ENCODE measurements at places on chromosomes 2 and 18. TPM values are rescaled to one million over a fixed set of nuclear protein-coding genes. Genes with fewer than 3 reads are reported as not detected.

WDR54 gene
- total RNA-seq, result 16.2 TPM

DNA sequence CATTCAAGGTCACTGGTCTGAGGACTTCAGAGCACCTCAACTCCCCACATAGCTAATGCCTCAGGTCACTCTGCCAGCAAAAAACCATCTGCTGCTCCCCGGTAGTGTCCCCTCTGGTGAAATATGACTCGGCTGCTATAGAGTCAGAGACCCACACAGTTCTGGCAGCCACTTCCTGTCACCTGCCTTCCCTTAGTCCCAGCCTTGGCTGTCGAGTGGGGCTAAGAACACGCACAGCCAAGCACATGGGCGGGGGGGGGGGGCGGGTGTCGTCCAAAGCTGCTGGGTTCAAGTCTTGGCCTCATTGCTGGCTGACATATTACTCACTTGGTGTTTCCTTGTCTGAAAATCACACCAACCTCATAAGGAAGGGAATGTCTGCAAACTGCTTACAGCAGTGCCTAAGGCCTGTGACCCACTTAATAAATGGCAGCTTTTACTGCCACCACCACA is 37.5 kb downstream of the POLR1A start:
- DNase-seq, result no peak

AOX1 gene
- 48.5 TPM for total RNA-seq

HOXD10 gene
- 1.9 TPM for total RNA-seq

DNA sequence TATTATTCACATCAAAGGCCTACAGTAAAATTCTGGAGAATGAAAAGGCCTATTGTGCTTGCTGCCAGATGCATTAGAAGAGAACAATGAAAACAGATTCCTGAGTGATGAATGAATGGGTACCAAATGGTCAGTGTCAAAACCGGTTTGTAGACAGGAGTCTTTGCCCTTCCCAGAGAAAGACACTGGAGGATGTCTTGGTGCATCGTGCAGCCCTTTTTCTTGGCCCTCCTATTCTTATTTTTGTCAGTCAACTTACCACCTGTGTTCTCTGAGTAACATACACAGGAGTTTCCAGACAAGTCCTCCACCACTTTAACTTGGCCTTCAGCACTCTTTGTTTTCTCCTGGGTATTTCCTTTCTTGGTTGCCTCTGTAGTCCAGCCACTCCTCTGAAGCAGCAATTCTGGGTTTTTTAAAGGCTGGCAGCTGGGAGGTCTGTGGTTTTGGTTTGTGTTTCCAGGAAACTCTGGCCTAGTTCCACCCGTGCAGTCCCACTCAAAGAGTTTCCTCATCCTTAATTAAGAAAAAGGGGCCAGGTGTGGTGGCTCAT is 29.4 kb downstream of the PSTPIP2 start:
- no peak for DNase-seq

STPG4 gene
- not detected for total RNA-seq

DNA sequence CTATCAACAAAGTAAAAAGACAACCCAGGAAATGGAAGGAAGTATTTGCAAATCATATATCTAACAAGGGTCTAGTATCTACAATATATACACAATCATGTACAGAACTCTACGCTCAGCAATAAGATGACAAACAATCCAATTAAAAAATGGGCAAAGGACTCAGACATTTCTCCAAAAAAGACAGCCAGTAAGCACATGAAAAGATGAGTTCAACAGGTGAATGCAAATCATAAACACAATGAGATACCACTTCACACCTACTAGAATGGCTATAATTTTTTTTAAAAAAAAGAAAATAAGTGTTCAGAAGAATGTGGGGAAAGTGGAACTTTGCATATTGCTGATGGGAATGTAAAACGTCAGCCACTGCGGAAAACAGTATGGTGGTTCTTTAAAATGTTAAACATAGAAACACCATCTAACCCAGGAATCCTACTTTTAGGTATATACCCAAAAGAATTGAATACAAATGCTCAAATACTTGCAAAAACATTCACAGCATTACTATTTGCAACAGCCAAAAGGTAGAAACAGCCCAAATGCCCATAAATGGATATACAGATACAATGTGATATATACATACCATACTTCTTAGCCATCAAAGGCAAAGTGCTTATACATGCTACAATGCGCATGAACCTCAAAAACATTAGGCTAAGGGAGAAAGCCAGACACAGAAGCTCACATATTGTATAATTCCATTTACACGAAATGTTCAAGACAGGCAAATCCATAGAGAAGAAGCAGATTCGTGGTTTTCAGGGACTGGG is 121.2 kb downstream of the CABYR start:
- no peak for DNase-seq

- DNase-seq, result no peak
Measured at GRCh38 chr18:25535495-25535894, 183.5 kb upstream of the ZNF521 start.

DNA sequence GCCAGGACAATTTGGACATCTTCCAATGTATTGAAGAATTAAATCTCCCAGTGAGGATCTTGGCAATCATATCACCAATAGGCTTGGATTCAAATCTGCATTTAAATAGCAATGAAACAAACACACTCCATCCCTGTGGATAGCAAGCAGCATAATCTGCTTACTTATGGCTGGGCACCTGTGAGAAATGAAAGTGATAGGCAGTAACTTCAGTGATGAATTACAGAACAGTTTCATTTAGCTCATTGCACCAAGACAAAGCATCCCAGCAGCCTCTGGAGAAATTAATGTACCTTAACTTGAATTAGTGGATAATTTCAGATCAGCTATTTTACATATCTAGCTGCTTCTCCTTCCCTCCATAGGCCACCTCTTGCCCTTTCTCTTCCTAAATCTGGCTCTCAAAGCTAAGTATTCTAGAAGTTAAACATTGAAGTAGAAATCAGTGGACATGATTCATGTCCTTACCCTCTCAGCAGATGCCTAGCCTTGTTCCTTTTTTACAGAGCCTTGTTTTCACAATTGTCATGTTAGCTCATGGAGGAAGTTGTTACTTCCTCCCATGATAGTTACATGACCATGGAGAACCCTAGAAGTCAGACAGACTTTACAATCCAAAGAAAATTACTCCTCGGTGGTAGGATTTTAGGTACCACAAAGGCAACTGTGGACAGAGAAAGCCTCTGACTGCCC is 88.5 kb upstream of the TACR1 start:
- no peak for DNase-seq

DNA sequence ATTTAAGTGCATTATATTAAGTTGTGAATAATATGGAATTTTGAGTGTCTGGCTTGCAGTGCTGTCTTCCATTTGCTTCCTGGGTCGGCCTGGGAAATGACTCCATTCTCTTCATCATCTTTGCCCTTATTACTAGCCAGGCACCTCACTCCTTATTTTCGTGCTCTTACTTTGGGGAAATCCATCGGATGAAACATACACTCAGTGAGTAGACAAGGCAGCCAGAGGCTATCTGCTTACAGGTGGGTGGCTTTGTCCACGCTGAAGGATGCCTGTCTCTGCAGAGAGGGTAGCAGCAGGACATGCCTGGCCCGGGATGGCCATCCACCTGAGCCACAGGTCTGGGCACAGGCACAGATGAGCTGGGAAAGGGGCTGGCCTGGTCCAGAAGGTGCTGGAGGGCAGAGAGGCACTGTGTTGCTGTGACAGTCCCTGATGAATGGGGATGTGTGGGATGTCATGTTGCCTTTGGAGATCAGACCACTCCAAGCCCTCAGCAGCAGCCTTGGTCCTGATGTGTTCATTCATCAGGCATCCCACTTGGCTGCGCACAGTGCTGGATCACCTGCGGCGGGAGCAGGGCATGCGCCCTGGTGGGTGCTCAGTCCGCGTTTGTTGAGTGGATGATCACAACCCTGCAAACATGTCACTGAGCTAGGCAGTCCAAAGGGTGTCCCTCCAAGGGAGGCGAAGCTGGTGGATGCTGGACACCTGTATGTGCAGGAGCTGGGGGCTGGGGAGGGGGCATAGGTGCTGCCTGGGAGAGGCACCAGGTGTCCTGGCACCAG is 236.0 kb downstream of the LDLRAD4 start:
- no peak for DNase-seq

DNA sequence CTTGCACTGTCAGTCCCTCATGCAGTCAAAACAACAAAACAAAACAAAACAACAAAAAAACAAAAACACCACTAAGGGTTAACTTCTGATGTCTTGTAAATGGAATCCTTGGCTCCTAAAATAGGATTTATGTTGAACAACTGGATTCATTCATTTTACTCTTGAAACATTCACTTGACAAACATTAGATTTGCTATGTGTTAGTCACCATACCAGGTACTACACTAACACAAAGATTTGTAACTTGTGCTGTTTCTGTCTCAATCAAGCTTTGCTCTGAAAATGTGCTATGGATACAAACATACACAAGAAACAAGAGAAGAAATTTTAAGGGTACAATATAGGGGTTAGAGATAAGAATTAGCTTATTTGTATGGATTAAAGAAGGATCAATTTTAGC is 812.8 kb downstream of the LRP1B start:
- no peak for DNase-seq

DNA sequence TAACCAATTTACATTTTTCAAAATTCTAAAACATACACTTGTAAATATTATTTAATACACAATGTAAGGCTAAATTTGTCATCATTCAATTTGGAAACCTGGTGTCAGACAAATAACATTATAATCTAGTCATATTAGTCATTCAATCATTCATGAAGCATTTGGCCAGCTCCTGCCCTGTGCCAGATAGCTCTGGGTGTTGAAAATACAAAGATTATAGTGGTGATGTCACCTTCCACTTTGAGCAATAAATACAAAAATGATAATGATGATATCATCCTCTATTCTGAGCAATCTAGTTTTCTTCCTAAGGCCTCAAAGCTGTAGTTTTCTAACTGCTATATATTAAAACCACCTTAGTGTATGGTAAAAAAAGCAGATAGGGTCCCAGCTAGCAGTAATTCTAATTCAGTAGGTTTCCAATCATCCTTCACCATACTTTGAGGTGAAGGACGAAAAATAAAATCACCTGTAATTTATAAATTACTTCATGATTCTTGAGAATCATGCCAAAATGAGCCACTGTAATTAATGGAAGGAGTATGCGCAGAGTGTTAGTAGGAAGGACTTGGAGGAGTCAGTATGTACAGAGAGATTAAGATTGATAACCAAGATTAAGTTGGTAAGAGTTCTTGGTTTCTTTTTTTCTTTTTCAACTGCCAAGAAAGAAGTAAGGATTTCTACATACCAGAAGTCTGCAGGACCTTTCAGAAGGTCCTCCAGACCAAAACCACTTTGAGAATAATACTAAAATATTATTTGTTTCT is 23.2 kb downstream of the MEMO1 start:
- no peak for DNase-seq

LIMS4 gene
- 2.4 TPM for total RNA-seq

DNA sequence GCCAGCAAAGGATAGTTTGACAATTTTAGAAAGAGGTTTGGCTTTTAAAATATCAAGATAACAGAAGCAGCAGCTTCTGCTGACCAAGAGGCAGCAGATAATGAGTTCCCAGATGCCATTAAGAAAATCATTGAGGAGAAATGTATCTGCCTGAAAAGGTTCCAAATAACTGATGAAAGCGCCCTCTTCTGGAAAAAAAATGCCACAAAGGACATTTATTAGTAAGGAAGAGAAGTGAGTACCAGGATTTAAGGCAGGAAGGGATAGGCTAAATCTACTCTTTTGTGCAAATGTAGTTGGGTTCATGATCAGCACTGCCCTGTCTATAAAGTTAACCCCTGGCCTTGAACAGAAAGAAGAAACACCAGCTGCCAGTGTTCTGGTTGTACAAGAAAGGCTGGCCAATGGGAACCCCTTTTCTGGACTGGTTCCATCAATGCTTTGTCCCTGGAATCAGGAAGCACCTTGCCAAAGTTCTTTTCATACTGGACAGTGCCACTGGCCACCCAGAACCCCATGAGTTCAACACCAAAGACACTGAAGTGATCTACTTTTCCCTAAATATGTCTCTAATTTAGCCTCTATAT is 40.6 kb downstream of the DHX57 start:
- DNase-seq, result no peak

DNA sequence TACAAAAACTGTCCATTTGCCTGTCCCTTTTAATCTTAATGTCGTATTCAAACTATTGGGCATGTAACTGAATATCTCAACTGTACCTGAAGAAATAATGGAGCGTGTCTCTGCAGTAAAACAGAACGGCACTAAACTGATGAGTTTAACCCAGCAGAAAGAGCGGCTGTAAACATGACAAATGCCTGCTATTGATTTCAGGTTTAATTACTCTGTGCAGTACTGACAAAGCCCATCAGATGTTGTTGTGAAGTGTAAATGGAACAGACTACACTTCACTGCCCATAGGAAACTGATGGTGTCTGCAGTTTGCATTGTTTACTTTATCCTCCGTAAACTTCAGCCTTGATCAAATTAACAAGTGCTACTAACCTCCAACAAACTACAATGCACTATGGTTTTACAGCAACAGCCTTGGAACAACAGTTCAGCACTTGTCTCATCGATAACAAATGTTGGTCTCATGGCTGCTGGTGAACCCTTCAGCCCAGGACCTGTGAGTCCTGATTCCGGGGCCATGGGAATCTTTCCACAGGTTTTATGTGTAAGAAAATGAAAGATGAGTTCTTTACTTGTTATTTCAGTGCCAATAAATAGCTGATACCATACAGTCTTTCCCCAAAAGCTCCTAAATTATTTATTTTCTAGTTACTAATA is 316.5 kb downstream of the CCDC178 start:
- no peak for DNase-seq

- DNase-seq, result no peak
Measured at GRCh38 chr18:44927127-44927849, 246.6 kb downstream of the SETBP1 start.

DNA sequence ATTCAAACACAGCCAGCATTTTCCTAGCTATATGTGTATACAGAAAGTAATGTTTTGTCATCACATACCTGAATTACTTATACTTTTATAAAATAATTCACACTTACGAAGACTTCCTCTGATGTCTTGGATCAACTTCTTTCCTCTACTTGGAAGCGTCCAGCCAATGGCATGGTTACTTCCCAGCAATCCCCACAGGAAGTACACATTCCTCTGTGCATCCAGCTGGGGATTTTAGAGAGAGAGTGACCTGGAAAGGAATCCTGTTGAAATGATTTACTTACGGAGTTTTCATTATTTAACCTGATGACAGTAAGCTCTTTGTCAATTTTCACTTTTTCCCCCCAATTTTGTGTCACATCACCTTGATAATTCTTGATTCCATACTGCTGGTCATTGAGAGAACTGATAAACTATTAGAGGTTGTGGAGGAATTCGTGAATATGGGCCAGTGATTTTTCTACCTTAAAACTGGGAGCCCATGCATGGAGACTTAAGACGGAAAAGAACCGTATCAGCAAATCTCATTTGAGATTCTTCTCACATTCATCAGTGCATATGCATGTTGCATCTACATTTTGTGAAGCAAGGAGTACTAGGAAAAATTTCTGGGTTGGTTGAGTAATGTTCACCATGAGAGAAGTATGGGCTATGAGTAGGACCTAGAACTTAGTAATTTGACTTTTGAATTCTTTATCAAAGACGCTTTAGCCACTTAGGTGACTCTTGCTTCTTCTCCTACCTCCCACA is 9.0 kb upstream of the IL18R1 start:
- no peak for DNase-seq

- DNase-seq, result no peak
Measured at GRCh38 chr2:28165087-28165635, 227.5 kb upstream of the FOSL2 start.

NEB gene
- total RNA-seq, result 0.46 TPM

ONECUT2 gene
- 0.15 TPM for total RNA-seq

- DNase-seq, result no peak
Measured at GRCh38 chr2:174125090-174125489, 123.2 kb downstream of the OLA1 start.

GRCh38 chr2:133666621-133667020 is 98.4 kb upstream of the NCKAP5 start:
- DNase-seq, result no peak

- no peak for DNase-seq
Measured at GRCh38 chr2:71306762-71307161, 24.8 kb upstream of the ZNF638 start.
